ENCODE measurements at places on chromosomes 2 and 18. TPM values are rescaled to one million over a fixed set of nuclear protein-coding genes. Genes with fewer than 3 reads are reported as not detected.
A peak's percentile ranks its signal among the peaks of the same experiment; 100 is the strongest.

DNA sequence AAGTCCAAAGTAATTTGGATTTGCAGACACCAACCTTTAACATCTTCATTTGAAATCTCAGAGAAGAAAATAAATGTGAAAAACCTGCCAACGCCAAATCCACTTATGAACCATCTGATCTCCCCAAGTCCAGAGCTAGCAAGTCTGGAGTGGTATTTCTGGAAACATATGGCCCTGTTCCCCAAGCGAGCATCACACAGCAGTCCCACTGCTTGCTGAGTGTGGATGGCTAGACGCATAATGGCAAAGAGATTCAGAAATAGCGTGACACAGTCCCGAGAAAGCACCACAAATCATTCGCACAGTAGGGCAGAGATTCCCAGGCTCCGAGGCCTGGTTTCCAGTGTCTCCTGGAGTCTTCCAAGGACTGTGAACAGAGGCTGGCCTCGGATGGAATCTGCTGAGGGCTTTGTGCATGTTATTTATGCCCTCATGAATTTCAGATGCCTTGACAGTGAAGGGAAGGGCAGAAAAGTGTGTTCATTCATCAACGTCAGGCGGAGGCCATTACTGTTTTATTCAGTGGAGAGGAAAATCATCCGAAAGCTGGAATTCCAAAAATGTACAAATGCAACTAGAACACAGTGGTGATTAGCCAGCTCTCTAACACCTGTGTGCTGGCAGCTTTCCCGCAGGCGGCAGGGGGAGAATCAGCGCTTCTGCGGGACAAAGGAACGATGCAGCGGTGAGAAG, 417.0 kb downstream of the EIPR1 start:
- no peak for DNase-seq

DNA sequence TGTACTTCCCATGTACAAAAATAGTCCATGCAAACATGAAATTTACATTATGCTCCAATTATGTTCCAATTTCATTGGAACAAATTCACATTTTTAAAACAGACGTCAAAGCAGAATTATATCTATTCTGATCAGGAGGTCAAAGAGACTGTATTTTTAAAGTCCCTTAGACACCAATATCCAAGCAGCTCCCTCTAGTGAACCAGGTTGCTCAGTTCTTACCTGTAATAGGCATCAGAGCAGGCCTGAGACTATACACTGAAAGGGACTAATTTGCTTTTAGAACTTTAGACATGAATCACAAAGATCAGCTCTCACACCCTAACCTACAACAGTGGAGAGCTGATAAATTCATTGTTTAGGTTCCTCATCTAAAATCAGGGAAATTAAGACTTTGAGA, 273.9 kb downstream of the MBD2 start:
- no peak for DNase-seq

- peak; percentile 43 for DNase-seq
These were observed 48.5 kb upstream of the PROKR1 start for GRCh38 chr2:68594674-68595492.

DNA sequence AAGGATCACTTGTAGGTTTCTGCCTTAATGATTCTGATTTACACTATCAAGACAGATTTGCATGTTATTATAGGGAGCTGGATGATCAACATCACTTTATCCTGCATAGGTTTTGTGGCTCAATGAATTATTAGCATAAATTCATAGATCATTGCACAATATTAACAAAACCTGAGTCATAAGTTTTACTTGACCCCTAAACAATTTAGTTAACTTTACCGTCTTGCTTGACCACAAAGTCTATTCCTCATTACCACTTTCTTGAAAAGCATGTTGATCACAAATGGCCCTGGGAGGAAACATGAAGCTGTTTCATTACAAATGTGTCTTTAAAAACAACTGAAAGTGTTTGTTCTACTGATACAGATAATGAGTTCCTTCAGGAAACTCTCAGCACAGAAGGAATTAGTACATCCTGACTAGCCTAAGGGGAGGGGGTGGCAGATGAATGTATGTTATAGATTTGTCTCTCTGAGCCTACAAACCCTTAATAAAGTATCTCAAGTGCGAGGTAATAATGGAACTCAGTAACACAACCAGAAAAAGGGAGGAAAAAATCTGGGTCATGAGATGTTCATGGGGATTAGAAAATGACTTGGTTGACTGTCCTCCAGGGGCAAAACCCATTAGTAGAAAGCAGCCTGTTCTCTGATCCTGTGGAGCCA, 303.4 kb downstream of the PIK3C3 start:
- DNase-seq, result no peak

DNA sequence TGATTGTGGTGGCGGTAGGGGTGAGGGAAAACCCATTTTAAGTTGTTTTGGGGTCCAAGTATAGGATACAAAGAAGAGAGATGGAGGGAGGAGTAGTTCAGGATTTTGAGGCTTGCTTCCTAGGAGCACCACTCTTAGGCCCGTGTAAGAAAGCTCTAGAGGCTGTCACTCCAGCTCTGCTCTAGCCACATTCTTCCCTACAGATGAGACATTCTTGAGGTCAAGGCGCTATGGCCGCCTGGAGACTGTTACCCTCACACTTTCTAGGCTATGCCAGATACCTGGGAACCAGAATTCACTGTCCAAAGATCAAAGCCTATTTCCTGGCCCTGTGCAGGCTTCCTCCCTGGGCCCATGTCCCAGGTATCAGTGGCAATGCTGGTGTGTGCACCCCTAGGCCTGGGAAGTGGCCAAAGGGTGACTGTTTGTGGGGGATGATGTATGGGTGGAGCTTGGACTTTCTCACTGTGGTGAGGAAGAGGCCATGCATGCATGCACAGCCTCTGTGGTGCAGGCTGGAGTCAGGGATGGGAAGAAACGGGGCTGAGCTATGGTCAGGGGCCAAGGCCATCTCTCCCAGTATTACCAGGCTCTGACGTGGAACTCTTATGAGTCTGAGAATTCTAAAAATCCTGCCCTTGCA, 7.0 kb upstream of the TTL start:
- DNase-seq, result no peak

GRCh38 chr18:29326214-29326613, 1149.3 kb upstream of the CDH2 start:
- DNase-seq, result no peak

DNA sequence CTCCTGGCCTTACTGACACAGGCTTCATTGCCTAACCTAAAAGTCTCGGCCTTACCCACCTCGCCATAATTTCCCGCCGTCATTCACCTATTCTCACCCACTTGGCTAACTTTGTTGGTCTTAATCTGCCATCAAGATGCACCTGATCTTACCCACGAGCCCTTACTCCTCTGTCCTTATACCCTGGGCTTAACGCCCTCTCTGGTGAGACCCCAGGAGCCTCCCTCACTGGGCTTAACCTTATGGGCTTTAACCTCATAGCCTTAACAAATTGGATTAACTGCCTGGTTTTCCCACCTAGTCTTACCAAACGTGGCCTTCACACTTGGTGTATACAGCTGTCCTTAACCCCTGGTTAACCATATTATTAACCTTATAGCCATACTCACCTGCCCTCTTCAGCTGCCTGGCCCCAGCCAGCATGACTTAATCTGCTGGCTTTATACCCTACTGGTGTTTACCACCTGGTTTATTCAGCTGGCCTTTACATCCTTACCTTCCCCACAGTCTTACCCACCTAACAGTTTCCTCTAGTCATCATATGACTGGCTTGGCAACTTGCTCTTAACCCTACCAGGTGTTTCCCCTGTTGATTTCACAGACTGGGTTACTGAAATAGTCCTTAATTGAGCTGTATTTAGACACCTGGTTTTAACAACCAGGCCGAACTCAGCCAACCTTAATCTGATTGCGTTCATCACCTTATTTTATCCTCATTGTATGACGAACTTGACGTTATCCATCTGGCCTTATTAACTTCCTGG, 132.0 kb upstream of the ZSWIM2 start:
- no peak for DNase-seq

DNA sequence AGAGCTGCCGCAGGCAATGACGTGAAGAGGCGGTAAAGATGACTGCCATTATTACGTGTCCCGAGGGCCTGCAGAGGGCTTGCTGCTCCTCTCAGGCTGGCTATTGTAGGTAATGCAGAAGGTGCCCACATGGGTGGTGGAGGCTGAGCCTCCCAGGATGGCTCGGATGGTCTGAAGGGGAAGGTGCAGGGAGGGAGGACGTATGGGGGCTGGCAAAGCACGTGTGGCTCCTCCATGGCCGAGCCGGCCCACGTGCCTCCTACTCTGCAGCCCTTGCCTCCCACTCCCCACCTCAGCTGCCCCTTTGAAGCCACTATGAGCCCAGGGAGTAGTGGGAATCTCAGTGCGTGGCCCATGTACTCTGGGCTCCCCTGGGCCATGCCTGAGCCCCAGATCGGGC, 48.9 kb downstream of the EDAR start:
- DNase-seq, result no peak

- peak; percentile 64 for DNase-seq
These were observed 55.3 kb downstream of the HS1BP3 start for GRCh38 chr2:20595439-20596192.

DNA sequence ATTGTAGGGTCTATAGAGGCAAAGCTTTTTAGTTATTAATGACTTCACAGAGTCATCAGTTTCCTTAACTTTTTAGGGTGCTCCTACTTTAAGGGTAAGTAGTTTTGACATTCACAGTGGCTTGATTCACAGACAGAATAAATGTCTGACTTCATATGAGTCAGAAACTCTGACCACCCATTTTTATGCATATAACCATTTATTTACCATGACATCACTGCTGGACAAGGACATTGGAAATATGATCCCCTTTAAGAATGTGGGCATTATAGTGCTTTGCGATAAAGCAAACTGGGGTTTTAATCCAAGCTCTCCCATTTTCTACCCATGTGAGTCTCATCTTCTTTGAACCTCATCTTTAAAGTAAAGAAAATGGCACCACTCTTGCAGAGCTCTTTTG, 162.0 kb upstream of the MC4R start:
- DNase-seq, result peak; percentile 5

GRCh38 chr2:218859556-218859987, at the start of gene WNT6:
TSS of gene WNT6 (plus strand) at chr2:218859805. CDS start at chr2:218860038, 233 bp downstream.
- no peak for DNase-seq

- no peak for DNase-seq
These were observed 368.9 kb downstream of the PID1 start for GRCh38 chr2:228902176-228902575.

SOX11 gene
- total RNA-seq, result 13.2 TPM

UGT1A3 gene
- total RNA-seq, result not detected

ZNF804A gene
- 0.09 TPM for total RNA-seq

DSG1 gene
- not detected for total RNA-seq

TLX2 gene
- total RNA-seq, result not detected

Measured in muscle of leg (tissue), 16 donors.